ENCODE measurements at places on chromosomes 7 and 10.

GRCh38 chr10:45224219-45224841 lies 91.1 kb downstream of the OR13A1 start:
- peak; percentile 31 for DNase-seq

DNA sequence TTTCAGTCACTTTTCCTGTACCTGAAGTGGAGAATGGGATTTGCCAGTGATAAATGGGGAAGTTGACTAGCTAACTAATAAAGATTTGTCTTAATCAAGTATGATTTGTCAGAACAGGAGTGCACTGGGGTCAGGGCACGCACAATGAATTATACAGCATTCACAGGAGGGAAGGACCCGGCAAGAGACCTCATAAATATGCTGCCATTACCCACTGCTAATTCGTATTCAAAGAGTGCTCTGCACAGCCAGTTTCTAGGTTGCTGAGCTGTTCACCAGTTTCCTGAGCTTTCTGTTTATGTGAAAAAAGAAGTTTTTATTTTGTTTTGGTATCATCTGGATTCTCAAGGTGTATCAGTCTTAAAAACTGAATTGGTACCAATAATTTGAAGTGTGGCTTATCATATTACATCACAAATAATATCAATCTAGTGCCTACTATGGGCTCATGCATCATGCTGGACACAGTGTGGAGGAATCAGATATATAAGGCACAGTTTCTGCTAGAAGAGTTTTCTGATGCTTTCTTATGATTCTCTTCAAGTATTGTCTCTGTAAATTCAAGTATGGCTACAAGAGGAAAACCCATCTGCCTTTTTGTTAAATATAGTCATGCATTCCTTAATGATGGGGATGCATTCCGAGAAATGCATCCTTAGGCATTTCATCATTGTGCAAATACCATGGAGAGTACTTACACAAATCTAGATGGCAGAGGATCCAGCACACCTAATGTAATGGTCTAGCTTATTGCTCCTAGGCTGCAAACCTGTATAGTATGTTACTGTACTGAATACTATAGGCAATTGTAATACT lies 202.2 kb downstream of the VTI1A start:
- DNase-seq: no peak

GRCh38 chr7:83156006-83156405 lies 6.7 kb downstream of the PCLO start:
- no peak for DNase-seq

DNA sequence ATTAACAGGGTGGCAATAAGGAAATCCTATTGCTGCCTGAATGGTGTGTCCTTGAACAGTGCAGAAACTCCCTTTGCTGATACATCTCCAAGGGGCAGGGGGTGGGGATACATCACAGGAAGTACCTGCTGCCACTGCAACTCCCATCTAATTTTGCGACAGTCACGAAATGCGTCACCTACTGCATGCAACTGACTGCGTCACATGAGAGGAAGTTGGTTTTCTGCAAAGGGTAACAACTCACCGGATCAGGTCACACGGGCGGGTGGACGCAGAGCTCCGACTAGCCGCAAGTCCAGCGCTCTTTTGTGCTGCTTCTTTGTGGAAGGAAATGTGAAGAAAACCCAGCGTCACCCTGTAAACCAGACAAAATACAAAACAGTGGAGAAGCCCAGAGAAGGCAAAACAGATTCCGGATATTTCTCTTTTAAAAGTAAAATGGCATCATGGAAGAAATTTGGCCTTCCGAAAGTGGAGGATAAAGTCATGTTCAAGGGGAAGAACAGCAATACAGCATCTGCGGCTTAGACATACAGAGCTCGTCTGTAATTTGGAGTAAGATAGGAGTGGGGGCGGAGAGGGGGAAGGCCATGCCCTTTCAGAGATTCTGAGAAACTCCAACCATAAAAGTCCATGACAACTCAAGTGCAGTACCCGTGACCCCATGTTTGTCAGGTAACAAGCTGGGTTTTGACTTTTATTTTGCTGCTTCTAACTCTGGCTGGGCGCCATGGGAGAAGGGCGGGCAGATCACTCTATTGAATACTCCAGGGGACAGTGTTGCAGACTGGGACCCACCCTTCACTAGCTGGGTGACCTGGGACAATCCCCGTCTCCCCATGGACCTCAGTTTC lies 32.3 kb upstream of the PLEKHS1 start:
- no peak for DNase-seq

DNA sequence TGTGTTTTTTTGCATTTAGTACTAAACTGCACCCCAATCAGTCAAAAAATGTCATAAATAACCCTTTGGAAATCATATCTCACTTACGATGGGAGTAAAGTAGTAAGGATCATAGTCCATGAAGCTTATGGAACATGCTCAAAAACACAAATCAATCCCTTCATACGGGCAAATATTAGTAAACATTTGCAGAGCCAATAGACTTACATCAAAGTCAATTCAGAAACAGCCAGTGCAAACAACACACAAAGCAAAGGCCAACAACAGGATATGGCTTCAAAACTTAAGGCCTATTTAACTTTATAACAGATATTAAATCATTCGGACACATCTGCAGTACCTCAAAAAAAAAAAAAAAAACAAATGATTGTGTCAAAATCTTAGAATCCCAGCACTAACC lies 32.1 kb downstream of the SGCE start:
- DNase-seq: no peak

Data from LoVo (cell line).